HuH-7.5 (cell line): ENCODE measurements at places on chromosomes 7 and 10.
A peak's percentile ranks its signal among the peaks of the same experiment; 100 is the strongest.

- no peak for DNase-seq
Measured at GRCh38 chr7:85851571-85852193, 664.8 kb upstream of the SEMA3D start.

- DNase-seq = no peak
Measured at GRCh38 chr10:126205486-126206205, 182.6 kb downstream of the ADAM12 start.

- no peak for DNase-seq
Measured at GRCh38 chr7:51732951-51733350, 416.3 kb upstream of the COBL start.

GRCh38 chr7:1951159-1951536 lies 281.1 kb downstream of the ELFN1 start:
- no peak for DNase-seq

DNA sequence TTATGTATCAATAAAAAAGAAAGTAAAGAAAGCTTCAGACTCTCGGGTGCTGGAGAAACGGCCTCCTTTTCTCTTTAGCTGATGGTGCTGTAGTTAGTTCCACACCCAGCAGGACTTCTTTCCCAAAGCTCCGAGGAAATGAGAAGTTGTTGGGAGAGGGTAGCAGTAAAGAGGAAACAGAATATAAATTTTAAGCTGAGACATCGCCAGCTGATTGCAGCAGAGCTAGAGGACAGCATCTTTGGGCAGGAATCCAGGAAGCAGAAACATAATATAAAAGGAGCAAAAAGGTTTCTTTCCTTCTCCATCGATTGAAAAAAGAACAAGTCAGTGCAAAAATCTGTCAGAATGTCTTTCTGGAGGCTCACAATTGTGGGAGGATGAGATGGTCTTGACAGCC lies 616.9 kb upstream of the FOXK1 start:
- no peak for DNase-seq

- no peak for DNase-seq
Measured at GRCh38 chr7:39734633-39735004, 111.2 kb downstream of the RALA start.

DNA sequence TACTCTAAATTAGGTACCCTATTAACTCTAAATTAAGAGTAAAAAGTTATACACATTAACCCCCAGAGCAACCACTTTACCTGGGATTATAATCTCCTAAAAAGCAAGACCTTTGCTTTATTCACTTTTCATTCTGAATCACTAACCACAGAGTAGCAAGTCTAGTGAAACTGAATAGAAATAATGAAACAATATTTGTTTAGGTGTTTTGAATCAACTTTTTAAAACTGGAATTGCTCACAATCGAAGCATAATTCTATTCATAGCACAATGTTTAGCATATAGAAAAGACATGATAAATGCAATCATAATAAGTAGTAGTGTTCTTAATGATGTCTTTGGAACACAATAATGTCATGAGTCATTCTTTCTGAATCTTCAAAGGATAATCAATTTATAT lies 37.0 kb upstream of the CASD1 start:
- DNase-seq = no peak

DNA sequence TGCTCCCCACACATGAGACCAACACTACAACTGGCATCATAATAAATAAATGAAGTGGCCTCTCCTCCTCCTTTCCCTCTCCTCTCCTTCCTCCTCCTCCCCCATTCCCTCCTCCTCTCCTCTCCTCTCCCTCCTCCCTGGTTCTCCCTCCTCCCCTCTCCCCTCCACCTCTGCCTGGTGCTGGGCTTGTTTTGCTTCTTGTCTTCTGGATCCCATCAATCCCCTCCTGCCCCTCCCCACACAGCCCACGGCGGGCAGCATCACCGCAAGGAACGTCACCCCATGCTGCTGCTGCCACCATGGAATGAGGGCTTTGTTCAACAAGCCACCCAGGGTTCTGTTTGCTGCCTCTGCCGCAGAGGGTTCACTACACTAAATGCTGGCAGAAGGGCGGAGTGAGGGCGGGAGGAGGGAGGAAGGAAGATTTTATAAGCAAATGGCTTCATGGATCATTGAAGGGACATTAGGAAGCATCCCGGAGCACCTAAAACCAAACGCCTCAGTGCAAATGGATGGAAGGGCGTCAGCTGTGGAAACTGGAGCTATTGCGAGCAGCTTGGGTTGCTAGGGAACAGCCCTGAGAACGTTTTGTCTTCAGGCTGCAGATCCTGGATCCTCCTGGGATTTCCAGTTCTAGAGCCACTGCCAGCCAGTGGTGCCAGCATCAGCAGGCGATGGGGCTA lies 379.7 kb upstream of the ZMIZ1 start:
- no peak for DNase-seq

GRCh38 chr10:124058346-124059003 lies 34.9 kb downstream of the CHST15 start:
- no peak for DNase-seq

DNA sequence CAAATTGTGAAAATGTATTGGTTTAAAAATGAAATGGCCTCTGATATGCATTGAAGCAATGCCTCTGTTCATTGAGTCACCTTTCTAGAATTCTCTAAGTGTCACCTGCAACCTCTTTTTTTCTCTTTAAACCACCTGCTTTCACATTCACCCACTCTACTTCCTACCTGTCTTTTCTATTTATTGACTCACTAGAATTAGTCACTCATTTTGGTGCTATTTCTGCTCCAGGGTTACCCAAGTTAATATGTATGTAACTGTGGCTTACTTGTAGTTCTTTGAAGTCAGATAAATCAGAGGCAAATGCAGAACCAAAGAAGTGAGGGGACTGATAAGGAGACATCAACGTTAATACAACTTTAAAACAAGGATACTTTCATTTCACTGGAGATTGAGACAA lies 674.7 kb downstream of the CCSER2 start:
- DNase-seq = no peak

DNA sequence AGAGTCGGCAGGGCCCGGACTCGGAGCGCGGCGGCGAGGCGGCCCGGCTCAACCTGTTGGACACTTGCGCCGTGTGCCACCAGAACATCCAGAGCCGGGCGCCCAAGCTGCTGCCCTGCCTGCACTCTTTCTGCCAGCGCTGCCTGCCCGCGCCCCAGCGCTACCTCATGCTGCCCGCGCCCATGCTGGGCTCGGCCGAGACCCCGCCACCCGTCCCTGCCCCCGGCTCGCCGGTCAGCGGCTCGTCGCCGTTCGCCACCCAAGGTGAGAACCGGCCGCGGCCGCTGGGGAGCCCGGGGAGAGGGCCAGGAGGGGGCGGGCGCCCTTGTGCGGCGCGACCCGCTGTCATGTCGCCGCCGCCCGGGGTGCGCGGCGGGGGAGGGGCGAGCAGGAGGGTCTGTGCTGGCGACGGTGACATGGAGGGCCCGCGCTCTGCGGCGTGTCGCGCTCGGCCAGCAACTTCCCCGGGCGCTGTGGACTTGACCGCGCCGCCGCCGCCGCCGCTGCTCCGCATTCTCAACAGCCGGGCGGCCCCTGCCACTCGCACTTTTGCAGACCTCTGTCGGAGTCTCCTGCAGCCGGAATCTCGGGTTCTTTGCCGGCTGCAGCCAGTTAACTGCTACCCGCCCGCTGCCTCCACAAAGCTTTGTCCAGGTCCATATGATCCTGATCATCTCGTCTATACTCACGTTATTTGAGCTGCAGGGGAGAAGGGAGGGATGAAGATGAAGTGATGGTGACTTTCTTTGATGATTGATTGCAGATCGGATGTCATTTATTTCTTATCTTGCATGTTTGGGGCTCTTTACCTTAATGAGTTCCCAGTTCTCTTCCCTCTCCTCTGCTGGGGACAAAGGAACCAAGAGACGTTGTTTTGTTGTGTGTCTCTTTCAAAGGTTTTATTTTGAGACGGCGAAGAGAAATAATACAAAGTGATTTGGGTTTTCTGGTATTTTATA lies 869 bp downstream of the TRIM24 start:
- peak; percentile 62 for DNase-seq

GRCh38 chr7:51019891-51020870 lies 237.5 kb upstream of the GRB10 start:
- no peak for DNase-seq

DNA sequence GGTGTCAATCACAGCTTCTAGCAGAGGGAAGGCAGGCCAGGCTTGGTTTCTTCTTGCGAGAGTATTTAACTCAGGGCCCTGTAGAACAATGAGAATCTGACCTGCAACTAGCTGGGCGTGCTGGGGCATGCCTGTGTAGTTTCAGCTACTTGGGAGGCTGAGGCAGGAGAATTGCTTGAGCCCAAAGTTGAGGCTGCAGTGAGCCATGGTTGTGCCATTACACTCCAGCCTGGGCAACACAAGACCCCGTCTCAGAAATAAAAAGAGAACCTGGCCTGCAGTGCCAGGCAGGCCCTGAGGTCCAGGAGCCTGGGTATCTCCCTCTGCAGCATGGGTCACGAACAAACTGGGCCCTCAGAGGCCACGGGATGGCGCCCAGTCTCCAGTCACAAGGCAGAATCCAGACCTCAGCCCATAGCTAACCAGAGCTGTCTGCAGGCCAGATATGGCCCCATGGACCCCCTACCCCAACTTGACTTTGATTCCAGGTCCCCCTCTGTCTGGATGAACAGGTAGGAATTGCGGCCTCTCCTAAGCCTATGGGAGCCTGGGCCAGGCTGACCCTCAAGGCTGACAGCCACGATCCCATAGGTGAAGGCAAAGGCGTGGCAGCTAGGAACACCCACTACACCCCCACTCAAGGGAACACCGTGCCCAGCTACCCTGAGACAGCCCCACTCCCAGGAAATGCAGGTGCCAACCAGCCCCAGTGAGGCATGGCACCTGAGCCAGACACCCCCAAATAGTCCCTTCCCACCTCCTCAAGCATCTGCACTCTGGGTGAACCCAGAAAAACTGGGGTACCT lies 102.7 kb upstream of the TNRC18 start:
- no peak for DNase-seq

- DNase-seq = no peak
Measured at GRCh38 chr7:98917331-98917730, 39.0 kb downstream of the TRRAP start.

DNA sequence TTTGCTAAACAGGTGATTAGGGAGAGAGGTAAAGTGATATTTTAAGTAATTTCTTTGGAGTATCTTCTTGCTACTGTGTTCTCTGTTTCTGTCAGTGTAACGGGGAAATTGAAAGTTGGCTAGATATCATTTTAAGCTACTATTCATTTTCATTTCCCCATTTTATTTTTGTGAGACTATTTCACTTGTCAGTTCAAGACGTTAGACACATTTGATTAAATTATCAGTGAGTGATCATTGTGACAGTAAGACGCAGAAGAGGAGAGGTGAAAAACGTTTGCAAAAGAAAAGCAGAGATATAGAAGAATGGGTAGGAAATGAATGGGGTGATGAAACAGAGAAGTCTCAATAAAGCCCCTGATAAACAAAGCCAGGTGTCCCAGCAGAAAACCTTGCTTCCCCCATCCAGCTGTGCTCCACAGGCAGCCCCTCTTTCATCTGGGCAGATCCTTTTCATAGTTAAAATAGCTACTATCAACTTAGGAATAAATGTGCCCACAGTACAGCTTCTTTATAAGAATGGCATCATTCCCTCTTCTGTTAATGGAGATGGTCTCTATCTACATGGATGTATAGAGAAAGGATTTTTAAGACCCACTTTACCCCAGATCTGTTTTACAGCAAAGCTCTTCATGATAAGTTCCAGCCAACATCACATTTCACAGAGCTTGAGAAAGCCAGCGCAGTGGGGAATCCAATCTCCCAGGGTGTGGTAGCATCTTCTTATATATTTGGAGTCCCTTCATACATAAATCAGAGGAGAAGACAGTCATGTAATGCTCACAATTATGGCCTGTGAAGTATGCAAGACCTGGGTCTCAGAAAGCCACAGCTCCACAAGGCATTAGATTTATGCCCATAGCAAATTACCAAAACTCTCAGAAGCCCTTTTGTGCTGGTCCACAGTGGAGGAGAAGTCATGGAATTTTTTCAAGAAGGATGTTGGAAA lies 138.1 kb upstream of the ITGB1 start:
- DNase-seq = no peak

DNA sequence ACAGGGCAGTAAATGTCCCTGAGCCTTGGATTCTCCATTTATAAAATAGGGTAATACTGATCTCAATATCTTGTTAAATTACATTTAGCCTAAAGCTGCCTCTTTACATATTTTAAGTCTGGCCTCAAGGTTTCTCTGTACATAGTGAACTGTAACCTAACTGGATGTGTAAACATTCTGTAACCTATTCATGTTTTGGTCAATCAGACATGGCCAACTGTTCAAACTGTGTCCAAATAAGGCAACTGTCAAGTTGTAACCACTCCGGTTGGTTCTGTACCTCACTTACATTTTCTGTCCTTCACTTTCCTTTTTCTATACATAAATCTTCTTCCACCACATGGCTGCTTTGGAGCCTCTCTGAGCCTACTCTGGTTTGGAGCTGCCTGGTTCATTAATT lies 107.1 kb upstream of the ITGB1 start:
- no peak for DNase-seq

- no peak for DNase-seq
Measured at GRCh38 chr7:116251675-116252074, 41.3 kb downstream of the TES start.

GRCh38 chr10:2150288-2150687 lies 413.0 kb upstream of the ADARB2 start:
- no peak for DNase-seq

GRCh38 chr7:16563281-16564022 lies 36.8 kb downstream of the LRRC72 start:
- DNase-seq = no peak

GRCh38 chr10:24694086-24694485 lies 29.6 kb downstream of the ARHGAP21 start:
- no peak for DNase-seq

GRCh38 chr7:129690701-129691100 lies 79.2 kb downstream of the NRF1 start:
- DNase-seq = no peak

DNA sequence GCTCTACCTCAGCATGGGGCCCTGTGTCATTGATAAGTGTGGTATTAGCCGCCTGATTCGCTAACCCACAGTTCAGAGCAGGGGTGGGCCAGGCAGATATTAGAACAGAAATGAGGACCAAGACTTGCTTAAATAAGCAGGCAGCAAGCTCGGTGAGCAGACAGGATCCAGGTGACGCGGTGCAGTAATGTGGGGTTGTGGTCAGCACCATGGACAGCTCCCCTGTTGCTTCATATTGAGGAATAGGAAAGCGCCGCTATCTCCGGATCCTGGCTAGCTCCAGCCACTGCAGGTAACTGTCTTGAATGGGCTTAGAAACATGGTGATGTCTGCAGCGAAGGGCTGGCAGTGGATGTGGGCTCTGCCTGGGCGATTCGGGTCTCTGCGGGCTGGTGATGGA lies 51.3 kb upstream of the GPR26 start:
- peak; percentile 38 for DNase-seq

- DNase-seq = no peak
Measured at GRCh38 chr7:114874170-114874569, 47.7 kb upstream of the MDFIC start.

- DNase-seq = no peak
Measured at GRCh38 chr10:77926566-77927401, at the start of gene DLG5. Gene DLG5, minus strand, starts transcription at chr10:77926755. Its CDS starts 235 bp downstream, at chr10:77926520.

- DNase-seq = no peak
Measured at GRCh38 chr7:41679566-41679965, 23.3 kb downstream of the INHBA start.
